ENCODE measurements at places on chromosomes 3 and 15.

DNA sequence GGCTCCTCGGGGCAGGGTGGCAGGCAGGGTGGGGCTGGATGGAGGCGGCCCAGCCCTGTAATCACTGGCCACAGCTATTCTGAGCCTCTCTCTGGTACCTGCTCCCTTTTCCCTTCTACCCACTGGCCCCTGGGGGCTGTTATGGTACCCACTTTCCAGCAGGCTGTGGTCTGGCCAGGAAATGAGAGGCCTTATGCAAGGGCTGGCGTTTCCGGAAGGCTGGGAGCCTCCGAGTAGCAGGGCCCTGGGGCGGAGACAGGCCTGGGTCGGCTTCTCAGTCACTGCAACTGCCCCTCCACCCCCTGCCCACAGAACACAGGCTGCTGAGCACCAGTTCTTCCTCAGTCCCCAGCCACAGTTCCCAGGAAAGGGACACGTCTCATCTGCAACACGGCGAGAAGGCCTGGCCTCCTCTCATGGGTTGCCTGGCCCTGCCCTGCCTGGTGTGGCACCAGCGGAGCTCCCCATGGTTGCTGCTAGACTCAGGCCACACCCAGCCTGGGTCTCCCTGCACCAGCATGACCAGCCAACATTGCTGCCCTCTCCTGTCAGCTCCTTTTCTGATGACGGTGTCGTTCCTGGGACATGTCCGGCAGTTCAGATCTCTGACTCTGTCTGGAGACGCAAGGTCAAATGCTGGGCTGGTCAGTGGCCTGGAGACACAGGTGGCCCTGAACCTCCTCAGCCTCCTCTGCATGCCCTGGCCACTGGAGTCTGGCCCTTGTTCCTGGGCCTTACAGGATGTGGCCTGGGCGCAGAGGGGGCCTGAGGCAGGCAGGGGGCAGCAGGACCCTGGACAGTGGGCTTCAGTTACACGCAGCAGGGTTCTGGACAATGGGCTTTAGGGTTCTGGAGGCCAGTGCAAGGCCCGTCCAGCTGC, 6.5 kb downstream of the CHST13 start:
- no peak for DNase-seq

- DNase-seq, result no peak
These were observed 132.3 kb downstream of the SNRPN start for GRCh38 chr15:25087137-25087536.

DNA sequence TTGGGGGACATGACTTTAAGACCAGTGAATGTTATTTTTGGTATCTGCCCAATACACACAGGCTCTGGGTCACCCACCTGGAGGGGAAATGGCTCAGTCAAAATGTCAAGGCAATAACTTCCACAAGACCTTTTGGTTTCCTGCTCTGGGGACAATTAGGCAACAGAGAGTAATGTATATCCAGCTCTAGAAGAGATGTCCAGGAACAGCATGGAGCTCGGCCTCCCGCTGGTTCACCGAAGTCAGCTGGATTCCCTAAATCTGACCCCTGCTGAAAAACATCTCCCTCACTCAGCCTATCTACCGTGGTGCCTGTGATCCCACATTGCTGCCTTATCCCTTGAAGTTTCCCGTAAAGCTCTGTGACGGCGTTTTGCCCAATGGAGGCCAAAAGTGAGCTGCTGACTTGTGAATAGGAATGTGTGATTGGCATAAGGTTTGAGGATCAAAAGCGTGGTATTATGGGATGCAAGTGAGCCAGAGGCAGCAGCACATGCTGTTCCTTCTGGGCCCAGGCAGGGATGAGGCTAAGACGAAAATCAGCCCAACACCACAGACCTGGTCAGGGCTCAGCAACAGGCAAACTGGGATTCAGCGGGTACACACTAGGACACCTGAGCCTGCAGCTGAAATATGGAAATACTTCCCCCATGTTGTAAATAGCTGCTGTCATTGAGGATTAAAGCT, 47.2 kb upstream of the SLC6A11 start:
- no peak for DNase-seq

DNA sequence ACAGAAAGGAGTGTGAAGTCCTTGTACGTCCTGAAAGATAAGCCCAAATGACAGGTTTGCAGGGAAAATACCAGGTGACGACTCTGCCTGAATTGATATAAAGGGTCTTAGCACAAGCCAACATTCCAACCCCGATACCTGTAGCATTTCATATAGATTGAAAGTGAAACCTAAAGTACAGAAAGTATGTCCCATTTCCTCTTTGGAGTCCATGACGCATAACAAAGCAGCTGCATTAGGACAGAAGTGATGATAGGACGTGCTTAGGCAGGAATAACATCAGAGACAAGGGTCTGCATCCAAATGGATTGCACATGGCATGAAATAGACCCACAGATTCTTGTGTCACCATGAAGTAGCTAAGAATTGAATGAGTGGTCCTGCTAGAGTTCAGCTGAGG, 187.0 kb upstream of the ROBO1 start:
- no peak for DNase-seq

DNA sequence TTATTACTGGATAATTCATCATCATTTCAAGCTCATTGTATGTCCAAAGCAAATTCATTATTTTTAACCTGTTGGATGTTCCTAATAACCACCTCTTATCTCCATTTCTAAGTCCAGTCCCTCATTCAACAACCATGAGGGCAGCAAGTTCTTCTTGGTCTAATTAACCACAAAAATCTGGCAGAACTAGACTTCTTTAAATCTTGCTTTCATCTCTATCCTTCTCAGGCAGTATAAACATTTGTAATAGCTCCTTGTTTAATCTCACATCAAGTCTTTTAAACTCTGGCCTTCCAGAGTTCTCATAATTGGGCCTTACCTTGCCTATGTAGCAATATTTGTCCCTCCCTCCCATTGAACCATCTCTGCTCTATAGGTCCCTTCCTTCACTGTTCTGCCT, 17.0 kb upstream of the GHSR start:
- no peak for DNase-seq

GRCh38 chr3:134620476-134621115, 30.2 kb downstream of the KY start:
- no peak for DNase-seq

- no peak for DNase-seq
These were observed 19.1 kb downstream of the KLHL6 start for GRCh38 chr3:183536238-183536880.

GRCh38 chr3:151895478-151896241, 22.2 kb downstream of the SUCNR1 start:
- DNase-seq, result no peak

DNA sequence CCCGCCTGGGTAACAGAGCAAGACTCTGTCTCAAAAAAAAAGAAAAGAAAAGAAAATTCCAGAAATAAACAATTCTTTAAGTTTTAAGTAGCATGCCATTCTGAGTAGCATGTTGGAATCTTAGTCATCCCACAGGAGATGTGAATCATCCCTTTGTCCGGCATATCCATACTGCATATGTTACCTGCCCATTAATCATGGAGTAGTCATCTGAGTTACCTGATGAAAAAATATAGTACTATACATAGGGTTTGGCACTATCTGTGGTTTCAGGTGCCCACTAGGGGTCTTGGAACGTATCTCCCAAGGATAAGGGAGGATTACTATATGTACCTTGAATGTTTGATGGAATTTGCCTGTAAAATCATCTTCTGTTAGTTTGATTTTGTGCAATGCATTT, 6.3 kb upstream of the CCR4 start:
- DNase-seq, result no peak

DNA sequence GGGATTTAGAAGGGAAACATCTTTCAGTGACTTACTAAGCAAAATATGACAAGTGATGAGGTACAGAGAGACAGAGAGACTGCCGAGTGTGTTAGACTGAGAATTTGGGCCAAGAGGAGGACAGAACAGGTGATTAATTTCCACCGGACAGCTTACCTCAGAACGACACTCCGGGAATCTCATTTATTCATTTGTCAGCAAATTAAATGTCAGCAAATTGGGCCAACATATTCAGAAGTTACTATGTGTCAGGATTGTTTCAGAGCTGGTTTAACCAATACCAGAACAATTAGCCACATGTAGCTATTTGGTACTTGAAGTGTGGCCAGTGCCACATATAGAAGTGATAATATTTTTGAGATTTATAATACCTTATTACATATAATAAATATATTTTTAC, 232.6 kb upstream of the CNTN3 start:
- DNase-seq, result no peak

GRCh38 chr3:52920841-52921240, 23.5 kb upstream of the STIMATE start:
- no peak for DNase-seq

DNA sequence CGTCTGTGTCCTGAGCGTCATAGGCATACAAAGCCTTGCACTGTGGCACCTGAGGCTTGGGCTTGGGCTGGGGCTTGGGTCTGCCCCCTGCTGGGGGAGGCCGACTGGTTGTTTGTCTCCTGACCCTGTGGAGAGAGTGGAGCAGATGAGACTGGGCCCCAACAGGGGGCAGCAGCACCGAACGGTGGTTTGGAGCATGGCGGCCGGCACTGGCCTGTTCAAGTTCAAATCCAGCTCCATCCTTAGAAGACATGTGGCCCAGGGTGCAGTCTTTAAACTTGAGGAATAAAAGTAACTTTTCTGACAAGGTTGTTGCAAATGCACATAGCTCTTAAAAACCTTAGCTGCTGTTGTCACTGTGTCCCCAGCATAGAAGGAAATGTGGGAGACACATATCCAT, 33.3 kb downstream of the CCNB2 start:
- DNase-seq, result peak; percentile 42

- DNase-seq, result no peak
These were observed 407.2 kb upstream of the UBE2E2 start for GRCh38 chr3:22795917-22796316.

GRCh38 chr3:107024551-107025026, 352.6 kb upstream of the CCDC54 start:
- DNase-seq, result no peak

- no peak for DNase-seq
These were observed 117.6 kb upstream of the TBL1XR1 start for GRCh38 chr3:177314897-177315296.

DNA sequence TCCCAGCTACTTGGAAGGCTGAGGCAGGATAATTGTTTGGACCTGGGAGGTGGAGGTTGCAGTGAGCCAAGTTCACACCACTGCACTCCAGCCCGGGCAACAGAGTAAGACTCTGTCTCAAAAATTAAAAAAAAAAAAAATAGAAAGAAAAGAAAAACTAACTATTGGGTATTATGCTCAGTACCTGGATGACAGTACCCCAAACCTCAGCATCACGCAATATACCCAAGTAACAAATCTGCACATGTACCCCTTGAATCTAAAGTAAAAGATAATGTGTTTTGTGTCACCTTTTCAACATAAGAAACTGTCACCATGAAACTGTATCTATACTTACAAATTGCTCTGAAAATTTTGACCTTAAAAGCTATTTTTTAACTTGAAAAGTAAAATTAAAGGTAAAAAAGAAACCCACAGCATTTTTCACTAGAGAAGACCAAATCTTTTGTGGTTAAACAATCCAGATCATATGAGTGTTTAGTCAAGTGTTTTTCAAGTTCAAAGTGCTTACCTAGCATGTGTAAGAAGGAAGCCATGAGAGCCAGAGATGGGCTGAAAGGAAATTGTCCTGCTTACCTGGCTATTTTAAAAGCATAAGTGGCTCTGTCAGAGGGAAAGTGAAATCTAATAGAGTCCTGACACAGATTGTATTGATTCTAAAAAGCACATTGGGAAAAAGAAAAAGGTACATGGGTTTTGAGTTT, 50.5 kb downstream of the MYO1E start:
- no peak for DNase-seq
